ENCODE measurements at places on chromosomes 11 and 22. TPM values are rescaled to one million over a fixed set of nuclear protein-coding genes. Genes with fewer than 3 reads are reported as not detected.

DNA sequence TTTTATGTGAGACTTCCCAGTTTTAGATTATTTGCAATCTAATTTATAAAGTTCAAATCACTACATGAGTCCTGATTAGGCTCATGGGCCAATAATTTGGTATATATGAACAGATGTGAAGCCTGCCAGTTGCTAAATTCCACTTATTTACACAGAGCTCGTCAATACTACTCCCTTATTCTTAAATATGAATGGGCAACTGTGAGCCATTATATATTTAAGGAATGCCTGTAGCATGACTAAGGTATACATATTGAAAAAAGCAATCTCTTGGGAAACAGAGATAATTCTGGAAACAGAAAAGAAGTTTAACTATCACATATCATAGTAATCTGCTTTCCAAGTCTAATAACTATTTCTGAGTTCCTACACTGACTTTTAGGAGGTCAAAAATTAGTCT lies 27.0 kb downstream of the RBMXL2 start:
- DNase-seq = no peak

GRCh38 chr11:100575860-100576717 lies 111.0 kb upstream of the ARHGAP42 start:
- DNase-seq = no peak

DNA sequence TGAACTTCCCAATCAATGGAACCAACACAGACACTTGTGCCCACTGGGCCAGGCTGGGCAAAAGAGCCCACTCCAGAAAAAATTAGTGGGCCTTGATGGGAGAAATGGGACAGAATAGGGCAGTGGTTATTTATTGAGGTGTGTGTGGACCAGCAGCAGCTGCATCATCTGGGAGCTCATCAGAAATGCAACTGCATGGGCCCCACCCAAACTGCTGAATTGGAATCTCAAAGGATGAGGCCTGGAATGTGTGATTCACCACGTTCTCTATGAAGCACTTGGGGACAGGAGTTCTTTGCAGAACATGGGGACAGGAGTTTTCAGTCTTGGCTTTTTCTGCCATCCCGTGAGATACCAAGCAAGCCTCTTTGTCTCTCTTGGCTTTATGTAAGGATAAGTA lies 255.6 kb upstream of the PLET1 start:
- DNase-seq = no peak

- no peak for DNase-seq
Measured at GRCh38 chr11:15473954-15474837, 359.5 kb downstream of the INSC start.

GRCh38 chr11:117199916-117200812 lies 994 bp downstream of the TAGLN start:
- DNase-seq = no peak

DNA sequence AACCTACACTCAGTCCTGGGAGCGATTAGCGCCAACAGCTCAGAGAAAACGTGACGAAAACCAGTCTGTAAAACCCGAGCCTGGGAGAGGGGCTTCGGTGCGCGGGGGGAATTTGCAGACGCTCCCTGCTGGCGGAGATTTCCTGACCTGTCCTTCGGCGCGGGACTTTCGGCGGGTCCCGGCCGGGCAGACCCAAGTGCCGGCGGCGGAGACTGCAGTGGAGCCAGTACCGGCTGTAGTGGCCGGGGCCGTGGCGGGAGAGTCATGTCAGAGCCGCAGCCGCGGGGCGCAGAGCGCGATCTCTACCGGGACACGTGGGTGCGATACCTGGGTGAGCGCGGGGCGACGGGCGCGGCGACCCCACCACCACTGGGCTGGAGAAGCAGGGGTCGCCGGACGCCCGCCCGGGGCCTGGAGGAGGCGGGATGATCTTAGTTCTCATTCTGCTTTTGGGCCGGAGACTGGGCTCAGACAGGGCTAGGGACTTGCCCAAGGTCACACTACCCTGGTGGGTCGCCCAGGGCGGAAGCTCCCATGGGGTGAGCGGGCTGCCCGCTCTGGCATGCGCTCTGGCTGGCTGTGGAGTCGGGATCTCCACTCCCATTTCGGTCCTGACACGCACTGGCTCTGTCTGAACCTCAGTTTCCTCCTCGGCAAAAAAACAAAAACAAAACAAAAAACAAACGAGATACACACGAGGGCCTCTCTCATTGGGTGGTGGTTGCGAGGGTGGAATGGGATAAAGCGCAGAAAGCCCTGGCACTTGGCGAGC lies at the start of gene MTFP1:
MTFP1 (plus strand) TSS at position 153 of the 772 bp plus-strand sequence; CDS start at position 265, 112 bp downstream.
- DNase-seq = peak; percentile 42

- DNase-seq = no peak
Measured at GRCh38 chr11:74844865-74845264, 96.2 kb downstream of the RNF169 start.

DNA sequence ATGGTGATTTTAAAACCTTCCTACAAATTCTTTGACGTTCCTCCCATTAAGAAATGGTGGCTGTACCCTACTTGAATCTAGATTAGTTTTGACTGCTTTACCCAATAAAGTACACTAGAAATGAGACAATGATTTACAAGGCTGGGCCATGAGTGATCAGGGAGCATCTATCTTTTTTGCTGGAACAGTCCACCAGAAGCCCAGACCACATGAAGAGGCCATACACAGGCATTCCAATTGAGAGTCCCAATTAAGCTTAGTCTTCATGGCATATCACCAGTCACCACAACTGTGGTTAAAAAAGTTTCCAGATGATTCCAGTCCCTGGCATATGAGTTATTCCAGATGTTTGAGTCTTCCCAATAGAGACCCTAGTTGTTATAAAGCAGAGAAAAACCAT lies 39.5 kb downstream of the FAM76B start:
- DNase-seq = no peak

The HARBI1 gene
- total RNA-seq = 8.1 TPM

GRCh38 chr11:19918302-19919049 lies 205.8 kb downstream of the NAV2 start:
- DNase-seq = no peak

The THY1 gene
- 0.52 TPM for total RNA-seq

DNA sequence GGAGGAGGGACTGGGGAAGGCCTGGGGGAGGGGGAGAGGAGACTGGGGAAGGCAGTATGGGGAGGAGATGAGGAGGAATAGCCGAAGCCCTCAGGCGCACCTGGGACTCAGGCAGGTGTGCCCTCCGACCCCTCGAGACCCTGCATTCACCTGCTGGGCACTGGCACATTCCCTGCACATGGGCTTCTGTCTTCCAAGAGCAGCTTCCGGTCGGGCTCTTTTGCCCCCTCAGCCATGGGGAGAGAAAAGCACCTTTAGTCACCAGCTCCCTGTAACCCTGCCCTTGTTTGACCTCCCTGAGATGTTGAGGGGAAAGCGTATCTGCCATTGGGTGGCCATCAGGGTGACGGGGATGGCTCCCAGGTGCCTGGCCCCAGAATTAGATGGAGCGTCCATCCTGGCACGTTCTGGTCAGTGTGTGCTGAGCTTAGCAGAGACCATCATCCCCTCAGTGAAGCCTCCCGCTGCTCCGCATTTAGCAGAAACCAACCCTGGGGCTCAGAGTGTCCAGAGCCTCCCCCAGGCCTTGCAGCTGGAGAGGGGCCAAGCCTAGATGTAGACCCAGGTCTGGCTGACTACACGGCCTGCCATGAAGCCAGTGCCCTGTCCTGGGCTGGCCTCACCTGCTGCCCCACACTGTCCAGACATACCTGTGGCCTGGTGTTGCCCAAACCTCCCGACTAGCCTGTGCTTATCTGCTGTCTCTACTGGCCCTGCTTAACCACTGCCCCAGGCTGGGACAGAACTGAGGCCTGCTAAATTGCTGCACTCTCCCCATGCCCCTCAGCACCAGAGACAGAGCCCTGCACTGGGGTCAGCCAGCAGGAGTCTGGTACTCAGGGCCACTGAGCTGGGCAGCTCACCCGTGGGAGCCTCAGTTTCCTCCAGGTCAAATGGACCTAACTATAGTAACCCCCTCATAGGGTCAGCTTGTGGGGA lies 6.2 kb downstream of the ANO1 start:
- DNase-seq = no peak

DNA sequence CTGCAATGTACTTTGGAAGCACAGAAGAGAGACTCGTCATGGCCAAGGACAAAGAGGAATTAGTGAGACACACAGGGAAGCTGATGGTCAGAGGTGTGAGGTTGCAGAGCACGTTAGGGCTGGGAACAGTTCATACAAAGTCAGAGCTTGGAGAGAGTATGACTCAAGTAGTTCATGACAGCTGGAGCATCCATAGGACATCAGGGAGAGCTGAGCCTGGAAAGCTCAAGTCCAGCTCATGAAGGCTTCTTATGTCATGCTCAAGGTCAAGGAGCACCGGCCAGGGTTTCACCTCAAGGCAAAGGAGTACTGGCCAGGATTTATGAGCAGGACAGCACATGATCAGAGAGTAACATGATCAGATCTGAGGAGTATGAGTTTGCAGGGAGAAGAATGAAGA lies 64.6 kb upstream of the CHST1 start:
- DNase-seq = no peak

The SHISAL1 gene
- total RNA-seq = not detected

The CCDC116 gene
- total RNA-seq = 0.73 TPM

The RCN1 gene
- 36.9 TPM for total RNA-seq

DNA sequence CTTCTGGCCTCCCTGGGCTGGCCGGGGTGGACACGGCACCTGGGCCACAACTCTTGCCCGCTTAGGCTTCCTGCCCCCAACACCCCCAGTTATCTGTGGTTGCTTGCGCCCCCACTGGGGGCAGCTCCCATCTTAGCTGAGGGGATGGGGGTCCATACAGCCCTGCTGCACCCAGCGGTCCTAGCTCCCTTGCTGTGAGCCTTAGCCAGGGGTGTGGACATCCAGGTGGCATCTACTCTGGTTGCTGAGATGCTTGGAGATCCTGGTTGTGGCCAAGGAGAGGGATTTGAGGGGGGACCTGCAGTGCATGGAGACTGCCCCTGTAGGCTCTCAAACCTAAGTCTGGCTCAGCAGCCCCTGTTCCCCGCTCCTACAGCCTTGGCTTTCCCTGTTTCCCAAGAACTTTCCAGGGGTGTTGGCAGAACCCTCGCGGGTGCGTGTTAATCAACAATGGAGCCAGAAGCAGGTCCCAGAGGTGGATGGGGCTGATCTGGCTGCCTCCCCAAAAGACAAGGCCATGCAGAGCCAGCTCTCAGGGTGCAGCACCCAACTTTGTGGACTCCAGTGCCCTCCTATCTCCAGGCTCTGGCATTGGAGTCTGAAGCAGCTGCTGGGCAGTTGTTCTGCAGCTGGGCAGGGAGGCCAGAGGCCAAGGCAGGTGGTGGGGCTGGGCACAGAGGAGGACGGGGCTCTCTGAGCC lies 3.3 kb downstream of the KCNQ1 start:
- DNase-seq = no peak

DNA sequence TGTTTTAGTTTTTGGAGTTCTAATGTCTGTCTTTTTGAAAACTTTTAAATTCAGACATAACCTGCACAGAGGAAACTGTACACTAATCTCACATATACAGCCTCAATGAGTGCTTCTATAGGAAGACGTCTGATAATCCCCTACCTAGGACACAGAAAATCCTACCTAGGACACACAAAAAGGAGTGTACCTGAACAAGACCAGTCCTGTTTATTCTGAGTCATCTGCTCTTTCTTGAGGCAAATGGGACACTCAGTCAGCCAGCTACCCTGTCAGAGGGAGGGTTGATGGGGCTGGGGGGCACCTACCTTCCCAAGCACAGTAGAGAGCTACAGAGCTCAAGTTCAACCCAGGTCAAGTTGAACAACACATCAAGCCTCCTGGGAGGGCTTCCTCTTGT lies 346.6 kb upstream of the NCAM1 start:
- no peak for DNase-seq

- DNase-seq = no peak
Measured at GRCh38 chr11:85721191-85721590, 35.2 kb upstream of the CCDC89 start.

The VSIG2 gene
- total RNA-seq = not detected

The ZNF280B gene
- total RNA-seq = 2.4 TPM

- no peak for DNase-seq
Measured at GRCh38 chr11:19862091-19862490, 149.5 kb downstream of the NAV2 start.

DNA sequence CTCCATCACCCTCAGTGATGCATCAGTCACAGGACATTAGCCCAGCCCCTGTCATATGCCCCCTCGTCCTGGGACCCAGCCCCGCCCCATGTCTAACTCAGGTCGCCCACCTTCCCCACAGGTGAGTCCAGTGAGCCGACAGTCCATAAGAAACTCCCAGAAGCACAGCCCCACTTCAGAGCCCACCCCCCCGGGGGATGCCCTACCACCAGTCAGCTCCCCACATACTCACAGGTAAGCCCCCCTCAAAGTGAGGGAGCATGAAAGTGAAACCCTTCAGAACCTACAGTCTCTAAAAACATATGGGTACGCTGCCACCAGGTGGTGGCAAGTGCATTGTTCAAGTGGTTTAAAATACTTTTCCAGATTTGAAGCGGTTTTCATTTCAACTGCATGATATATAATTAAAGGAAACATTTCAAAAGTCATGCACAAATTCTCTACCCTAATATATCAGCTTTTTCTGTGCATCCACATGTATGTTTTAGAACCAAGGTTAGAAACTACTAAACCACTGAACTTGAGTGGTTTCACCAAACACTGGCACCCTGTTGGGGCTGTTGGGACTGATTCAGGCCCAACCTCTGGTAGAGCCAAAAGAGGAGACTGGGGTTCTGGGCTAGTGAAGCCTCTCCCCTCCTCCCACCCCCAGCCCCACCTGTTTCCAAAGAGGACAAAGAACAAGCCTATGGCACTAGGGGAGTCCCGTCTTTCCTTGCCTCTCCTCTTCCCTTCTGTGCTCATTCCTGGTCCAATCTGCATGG lies 17.3 kb downstream of the EPS8L2 start:
- peak; percentile 38 for DNase-seq

GRCh38 chr11:46696212-46696558 lies 4.2 kb downstream of the ARHGAP1 start:
- no peak for DNase-seq

The MPPED2 gene
- 0.26 TPM for total RNA-seq

DNA sequence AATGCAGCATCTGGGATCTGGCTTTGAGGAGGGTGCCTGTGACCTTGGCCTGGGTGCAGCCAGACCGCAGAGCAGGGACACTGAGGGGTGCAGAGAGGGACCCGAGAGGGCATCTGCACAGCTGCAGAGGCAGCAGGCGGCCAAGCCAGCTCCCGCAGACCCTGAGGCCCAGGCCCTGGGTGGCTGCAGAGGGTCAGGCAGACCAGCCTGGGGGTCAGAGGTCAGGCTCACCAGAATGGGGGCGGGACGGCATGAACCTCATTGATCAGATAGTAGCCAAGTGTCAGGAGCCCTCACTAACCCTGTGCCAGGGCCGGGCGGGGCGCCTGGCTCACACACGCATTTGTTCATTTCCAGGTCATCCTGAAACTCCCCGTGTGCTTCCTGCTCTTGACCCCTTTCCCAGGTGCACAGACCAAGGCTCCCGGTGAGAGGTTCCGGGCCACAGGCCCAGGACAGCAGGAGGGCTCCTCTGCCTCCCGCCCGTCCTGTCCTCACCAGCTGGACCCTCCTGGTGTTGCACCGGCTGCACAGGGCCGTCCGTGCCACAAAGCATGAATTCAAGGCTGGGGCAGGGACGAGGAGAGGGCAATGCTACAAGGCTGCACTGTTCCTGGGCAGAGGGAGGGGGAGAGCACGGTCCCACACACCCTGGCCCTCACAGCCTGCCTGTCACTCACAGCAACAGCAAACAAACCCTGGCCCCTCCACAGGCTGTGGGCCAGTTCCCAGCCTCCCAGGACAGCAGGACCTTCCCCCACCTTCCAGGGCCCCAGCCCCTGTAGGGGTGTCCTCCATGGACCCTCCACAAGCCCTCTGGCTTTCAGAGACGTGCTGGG lies 3.3 kb downstream of the RTN4R start:
- DNase-seq = no peak
